ENCODE measurements at places on chromosomes 7 and 10.

GRCh38 chr7:128361411-128362379 lies at the start of gene PRRT4:
Gene PRRT4, minus strand, starts transcription at chr7:128361690.
- DNase-seq: peak; percentile 8

GRCh38 chr10:30396293-30396692 lies 37.7 kb upstream of the MAP3K8 start:
- no peak for DNase-seq

DNA sequence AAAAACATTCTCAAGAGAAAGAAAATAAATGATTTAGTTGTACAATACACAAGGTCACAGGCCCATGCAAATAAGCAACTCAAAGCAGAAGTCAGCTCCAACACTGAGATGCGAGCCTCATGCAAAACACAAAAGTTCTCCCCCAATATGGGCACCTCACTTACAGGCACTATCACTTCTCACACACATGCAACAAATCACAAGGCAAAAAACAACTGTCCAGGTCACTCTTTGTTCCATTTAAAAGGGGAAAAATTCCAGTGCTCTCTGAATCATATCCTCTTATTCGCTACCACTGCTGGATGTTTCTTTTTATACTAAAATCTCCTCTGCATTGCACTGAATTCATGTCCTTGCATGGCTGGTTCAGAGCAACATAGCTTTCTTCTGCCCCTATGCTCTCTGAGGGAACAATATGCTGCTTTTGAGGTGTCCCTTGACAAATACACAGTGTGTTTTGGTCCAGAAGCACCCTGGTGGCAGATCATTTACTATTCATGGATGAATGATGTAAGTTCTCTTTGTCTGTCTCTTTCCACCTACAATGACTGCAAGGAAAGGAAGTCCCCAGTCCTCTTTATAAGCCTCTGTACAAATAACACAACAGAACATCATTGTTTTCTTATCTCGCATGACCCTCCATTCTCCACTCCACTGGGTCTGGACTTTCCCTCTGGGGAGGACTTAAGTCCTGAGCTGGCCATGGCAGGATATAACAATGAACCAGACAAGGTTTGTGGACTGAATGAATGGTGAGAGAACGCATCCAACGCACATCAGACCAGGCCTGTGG lies 85.4 kb upstream of the GSDME start:
- peak; percentile 93 for DNase-seq

- no peak for DNase-seq
These were observed 113.7 kb upstream of the LRRN3 start for GRCh38 chr7:110977127-110977737.

DNA sequence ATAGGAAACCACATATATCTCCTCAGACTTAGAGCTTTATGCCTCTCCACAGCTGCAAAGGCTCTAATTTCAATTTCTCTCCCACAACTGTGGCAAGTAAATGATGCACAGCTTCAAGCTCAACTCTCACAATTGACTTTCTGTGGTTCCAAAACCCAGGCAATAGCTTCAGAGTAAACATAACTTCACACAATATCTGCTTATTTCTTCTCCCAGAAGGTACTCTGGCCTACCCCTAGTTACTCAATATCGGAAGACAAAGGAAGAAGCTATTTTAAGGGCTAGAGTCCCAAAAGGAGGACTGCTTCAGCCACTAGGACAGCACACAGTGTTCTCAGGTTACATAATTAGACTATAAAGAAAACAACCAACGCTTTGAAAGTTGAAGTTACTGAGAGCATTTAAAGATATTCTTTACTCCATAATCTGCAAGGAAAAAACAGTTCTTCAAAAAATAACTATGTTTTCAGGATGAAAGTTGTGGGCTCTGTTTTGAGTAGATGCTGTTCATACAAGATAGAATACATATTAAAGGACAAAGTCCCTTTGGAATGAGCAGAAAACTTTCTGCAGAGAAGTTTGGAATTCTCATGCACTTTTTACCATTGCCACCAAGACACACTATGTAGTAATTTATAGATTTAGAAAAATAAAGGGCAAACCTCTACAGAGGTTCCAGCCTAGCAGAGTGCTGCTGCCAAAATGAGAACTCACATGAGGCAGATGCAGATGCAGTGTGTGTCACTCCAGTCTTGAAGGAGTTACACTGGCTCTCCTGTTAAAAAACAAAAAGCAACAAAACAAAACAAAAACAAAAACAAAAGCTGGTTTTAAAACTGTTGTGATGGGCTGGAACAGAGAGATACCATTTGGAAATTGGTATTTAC lies 81.8 kb downstream of the NT5C2 start:
- no peak for DNase-seq

- peak; percentile 61 for DNase-seq
These were observed 47.7 kb downstream of the TBXAS1 start for GRCh38 chr7:139876622-139877283.

DNA sequence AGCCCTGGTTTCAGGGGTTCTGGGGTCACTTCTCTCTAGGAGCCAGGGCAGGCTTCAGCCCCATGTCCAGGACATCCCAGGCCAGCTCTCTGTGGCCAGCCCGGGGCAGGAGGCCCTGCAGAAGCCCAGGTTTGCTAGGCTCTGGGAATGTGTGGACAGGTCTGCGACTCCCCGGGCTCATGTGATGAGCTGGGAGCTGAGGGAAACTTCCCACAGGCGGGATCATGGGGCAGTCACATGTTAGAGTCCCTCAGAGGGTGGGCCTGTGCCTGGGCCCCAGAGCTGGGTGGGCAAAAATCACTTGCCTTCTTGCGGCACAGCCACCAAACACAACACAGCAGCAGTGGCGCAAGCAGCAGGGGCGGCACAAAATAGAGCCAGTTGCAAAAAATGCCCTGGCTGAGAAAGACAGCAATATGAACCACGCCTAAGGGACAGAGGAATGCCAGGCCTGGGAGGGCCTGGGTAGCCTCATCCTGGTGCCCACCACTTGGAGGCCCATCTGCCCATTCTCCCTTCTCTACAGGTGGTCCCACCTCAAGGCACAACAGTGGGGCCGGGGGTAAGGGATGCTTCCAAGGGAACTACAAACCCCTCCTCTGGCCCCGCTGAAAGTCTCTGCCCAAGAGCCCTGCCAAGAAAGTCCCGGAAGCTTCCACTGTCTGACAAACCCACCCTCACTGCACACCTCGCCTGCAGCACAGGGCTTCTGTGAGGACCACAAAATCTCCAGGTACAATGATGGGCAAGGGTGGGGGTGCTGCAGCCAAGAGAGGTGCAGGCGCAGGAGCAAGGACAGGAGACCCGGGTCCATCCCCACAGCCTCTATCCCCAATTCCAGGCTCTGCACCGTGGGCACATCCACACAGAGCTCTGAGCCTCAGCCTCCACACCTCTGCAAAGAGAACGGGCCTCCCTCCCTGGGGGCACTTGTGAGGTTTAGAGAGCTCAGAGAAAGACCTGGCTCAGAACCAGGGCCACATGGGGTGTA lies 34.6 kb upstream of the ANTXRL start:
- DNase-seq: no peak

- DNase-seq: peak; percentile 59
These were observed 473 bp downstream of the CYP51A1 start for GRCh38 chr7:92133737-92134270.

DNA sequence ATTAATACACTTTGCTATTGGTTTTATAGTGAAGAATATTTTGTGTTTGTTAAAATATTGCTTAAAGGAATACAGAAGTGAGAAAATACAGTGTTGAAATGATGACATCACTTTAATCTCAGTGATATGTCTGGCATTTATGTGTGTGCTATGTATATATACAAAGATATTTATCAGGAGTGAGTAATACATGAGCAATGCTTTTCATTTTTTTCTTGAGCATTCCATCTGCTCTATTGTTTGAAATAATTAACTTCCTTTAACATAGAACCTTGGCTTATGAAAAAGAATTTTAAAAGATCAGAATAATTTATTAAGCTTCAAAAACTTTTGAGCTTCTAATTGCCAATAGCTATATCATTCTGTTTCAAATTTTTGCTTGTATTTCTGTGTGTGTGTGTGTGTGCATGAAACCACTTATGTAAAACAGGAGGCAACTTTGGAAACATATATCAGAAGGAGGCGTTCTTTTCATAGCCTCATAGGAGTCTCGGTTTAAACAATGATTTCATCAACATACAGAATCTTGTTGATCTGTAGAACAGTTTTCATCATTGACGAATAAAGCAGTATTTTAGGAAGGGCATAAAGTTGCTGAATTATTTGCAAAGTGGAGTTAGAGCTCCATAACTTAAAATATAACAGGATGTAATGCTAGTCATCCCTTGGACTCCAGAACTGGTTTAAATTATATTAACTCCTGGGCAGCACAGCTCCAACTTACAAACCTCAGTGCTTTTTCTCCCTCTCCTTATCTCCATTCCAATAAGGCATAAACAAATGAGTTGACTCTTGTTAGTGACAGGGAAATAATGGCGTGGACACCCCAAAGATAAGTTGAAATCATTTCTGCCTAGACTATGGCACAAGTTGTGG lies 228.4 kb upstream of the DGKB start:
- peak; percentile 59 for DNase-seq
